HCT116 (cell line): ENCODE measurements at places on chromosomes 2 and 18. TPM values are rescaled to one million over a fixed set of nuclear protein-coding genes. Genes with fewer than 3 reads are reported as not detected.

DNA sequence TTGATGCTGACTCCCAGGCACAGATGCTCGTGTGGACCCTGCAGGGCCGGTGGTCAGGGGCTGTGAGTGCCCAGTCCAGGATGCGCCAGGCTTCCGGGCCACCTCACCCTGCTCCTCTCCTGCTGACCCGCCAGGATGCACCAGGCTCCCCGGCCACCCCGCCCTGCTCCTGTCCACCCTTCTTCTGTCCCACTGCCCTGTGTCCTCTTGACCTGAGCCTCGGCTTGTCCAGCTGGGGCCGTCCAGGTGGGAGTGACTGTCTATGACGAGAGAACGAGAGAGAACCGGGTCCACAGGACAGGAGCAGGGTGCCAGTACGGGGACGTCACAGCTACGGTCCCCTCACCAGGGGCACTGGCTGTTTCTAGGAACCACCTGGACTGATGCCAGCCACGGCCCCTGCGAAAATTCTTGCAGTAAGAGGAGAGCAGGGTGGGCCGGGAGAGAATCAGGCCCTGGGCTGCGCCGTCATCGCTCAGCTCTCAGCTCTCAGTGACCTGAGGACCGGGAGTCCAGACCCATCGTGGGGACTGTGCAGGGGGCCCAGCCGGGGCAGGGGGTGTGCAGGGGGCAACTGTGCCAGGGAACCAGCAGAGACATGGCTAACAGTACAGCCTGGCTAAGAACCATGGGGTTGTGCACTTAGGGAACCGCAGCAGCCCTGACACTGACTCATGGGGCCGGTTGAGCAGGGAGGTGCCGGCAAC, 12.9 kb upstream of the NFATC1 start:
- no peak for DNase-seq

The HOXD3 gene
- total RNA-seq, result 1.4 TPM

DNA sequence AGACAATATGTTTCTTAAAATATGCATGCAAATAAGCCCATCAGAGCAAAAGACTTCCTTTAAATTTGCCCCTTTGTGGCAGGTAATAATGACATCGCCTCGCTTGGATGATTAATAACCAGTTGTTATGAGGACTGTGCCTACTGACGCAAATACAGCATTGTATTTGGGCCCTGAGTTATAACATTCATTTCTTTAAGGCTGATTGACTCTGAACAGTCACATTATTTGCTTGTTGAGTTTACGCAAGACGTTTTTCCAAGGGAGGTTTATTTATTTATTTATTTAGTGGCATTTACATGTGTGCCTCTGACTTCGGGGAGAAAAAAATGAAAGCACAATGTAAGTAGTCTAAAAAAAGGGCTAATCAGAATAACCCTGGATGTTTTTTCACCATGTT, 88.3 kb downstream of the SLC8A1 start:
- DNase-seq, result no peak

DNA sequence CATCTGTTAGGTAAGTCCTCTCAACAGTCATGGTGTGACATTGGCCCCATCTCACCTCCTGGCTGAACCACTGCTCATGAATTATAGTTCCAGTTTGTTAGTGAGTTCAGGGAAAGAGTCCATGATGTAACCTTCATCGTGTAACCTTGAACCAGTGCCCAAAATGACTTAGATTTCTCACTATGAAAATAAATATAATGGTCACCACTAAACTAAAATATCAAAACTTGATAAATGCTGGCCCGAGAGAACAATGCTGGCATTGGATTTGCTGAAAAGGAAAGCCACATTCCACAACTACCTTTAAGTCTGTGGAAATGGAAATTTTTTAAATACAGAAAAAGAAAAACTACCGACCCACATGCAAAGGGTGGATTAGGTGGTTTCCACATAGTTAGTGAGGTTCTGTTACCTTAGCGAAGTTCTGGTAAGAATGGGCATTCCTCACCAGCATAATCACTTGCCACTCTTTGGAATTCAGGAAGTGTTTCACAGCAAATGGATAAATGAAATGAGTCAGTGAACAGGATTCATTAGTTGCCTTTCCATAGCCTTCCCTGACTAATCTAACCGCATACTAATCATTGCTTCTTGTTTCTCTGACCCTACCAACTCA, 133.9 kb upstream of the CTAGE1 start:
- DNase-seq, result peak; percentile 27

The CARF gene
- total RNA-seq, result 4.2 TPM

- DNase-seq, result no peak
Observed at GRCh38 chr2:197033222-197033621, 106.7 kb upstream of the PGAP1 start.

- DNase-seq, result no peak
Observed at GRCh38 chr2:31223026-31223425, 5.7 kb upstream of the CAPN14 start.

The ZNF385B gene
- 9.3 TPM for total RNA-seq

GRCh38 chr18:48792141-48792540, 158.6 kb downstream of the SMAD7 start:
- DNase-seq, result no peak

DNA sequence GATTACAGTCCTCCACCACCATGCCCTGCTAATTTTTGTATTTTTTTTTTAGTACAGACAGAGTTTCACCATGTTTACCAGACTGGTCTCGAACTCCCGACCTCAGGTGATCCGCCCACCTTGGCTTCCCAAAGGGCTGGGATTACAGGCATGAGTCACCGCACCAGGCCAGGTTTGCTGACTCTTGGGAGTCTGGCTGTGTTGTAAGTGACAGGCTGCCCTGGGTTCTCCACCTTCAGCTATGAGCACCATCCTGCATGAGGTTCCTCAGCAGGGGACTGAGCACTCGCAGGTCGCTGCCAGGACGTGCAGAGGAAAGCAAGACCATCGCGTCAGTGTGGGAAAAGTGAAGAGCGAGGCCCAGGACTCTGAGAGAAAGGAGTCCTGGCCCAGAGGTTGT, 112.6 kb upstream of the NDUFV2 start:
- DNase-seq, result no peak

The SMYD5 gene
- 37.4 TPM for total RNA-seq

- DNase-seq, result no peak
Observed at GRCh38 chr2:65319674-65320041, 92.0 kb downstream of the ACTR2 start.

GRCh38 chr2:217279556-217279955, 419.7 kb upstream of the TNP1 start:
- no peak for DNase-seq

The ST8SIA5 gene
- 0.54 TPM for total RNA-seq

DNA sequence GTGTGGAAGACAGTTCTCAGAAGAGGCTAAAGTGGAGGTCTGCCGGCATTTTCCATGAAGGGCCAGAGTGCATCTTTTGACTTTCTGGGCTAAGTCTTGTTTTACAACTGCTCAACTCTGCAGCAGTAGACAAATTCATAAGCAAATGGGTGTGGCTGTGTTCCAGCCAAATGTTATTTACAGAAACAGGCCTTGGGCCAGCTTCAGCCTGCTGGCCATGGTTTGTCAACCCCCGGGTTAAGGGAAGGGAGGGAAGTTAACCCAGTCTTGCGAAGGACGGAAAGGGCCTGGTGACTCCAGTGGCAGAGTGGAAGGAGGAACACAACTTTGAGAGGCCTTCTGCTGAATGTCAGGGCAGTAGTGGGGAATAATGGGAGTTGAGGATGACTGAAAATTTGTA, 34.3 kb upstream of the NCKAP5 start:
- no peak for DNase-seq

GRCh38 chr2:33839791-33840190, 240.7 kb upstream of the FAM98A start:
- no peak for DNase-seq

GRCh38 chr2:110897966-110898365, 165.6 kb downstream of the ACOXL start:
- DNase-seq, result no peak

- DNase-seq, result no peak
Observed at GRCh38 chr2:227614246-227614645, 394 bp downstream of the SCYGR3 start.

The TCF7L1 gene
- 10.3 TPM for total RNA-seq

- no peak for DNase-seq
Observed at GRCh38 chr2:190864375-190864774, 16.2 kb upstream of the GLS start.

GRCh38 chr18:46060359-46060841, 11.7 kb downstream of the PSTPIP2 start:
- DNase-seq, result no peak

DNA sequence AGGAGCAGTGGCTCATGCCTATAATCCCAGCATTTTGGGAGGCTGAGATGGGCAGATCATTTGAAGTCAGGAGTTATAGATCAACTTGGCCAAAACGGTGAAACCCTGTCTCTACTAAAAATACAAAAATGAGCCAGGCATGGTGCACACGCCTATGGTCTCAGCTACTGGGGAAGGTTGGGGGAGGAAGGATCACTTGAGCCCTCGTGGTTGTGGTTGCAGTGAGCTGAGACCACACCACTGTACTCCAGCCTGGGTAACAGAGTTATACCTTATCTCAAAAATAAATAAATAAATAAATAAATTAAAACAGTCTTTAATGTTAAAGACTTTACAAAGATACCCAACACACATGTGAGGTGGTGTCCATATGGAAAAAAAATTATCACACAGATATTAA, 134.0 kb downstream of the C2orf74 start:
- no peak for DNase-seq

The NAB1 gene
- 43.8 TPM for total RNA-seq

The TLX2 gene
- not detected for total RNA-seq

DNA sequence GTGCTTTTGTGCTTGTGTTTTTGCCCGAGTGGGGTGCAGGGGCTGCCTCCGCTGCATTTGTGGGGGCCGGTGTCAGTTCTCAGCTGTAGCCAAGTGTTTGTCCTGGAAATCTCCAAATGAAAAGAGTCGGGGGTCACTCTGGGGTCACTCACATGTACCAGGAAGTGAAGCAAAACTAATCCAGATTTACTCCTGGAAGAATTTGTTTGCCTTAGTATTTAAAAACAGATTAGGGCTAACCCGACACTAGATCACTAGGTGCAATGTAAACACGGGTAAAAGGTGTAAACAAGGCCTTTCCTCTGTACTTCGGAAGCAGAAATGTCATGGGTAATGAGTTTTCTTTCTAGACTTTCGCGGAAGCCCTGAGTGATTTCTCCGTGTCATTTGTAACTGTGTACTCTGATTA, 50.3 kb downstream of the GBX2 start:
- no peak for DNase-seq

DNA sequence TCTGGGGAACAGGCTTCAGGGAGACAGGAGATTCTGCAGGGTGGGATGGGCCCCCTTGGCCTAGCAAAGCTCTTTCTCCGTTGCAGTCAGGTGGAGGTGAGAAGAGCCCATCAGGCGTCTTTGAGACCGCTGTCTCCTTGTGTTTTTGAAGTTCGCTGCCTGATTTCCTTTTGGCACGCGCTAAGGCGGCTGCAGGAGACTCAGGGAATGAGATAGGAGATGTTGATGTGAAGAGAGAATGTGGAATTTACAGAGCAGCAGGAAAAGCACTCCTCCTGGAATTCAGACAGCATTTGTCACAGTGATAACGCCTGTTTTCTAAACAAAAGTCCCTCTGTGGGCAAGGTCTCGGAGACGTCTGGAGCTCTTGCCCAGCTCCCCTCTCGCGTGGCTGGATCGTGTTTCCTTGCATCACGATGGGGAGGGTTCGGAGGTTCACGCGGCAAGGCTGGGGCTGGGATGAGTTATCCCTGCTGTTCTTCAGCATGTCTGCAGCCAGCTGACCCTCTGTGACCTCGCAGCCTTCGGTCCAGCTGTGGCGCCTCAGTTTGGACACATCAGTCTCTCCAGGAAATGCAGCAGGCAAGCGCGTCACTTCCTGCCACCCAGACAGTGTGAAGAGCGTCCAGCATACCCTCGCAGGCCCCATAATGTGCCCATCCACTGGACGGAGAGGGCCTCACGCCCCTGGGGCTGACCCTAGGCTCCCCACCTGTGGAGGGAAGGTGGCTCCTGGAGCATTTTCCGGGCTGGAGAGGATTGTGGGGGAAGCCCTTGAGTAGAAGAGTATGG, 30.2 kb downstream of the GLI2 start:
- DNase-seq, result no peak

The SLC4A3 gene
- 23.0 TPM for total RNA-seq

GRCh38 chr2:181499231-181499630, 42.0 kb downstream of the ITGA4 start:
- no peak for DNase-seq

The CCDC178 gene
- total RNA-seq, result not detected

DNA sequence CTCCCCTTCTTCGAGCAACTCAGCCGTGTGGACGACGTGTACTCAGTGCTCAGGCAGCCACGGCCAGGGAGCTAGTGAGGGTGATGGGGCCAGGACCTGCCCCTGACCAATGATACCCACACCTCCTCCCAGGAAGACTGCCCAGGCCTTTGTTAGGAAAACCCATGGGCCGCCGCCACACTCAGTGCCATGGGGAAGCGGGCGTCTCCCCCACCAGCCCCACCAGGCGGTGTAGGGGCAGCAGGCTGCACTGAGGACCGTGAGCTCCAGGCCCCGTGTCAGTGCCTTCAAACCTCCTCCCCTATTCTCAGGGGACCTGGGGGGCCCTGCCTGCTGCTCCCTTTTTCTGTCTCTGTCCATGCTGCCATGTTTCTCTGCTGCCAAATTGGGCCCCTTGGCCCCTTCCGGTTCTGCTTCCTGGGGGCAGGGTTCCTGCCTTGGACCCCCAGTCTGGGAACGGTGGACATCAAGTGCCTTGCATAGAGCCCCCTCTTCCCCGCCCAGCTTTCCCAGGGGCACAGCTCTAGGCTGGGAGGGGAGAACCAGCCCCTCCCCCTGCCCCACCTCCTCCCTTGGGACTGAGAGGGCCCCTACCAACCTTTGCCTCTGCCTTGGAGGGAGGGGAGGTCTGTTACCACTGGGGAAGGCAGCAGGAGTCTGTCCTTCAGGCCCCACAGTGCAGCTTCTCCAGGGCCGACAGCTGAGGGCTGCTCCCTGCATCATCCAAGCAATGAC, 4.8 kb downstream of the CTDSP1 start:
- DNase-seq, result no peak

- DNase-seq, result no peak
Observed at GRCh38 chr2:127681288-127681804, 6.0 kb upstream of the LIMS2 start.

DNA sequence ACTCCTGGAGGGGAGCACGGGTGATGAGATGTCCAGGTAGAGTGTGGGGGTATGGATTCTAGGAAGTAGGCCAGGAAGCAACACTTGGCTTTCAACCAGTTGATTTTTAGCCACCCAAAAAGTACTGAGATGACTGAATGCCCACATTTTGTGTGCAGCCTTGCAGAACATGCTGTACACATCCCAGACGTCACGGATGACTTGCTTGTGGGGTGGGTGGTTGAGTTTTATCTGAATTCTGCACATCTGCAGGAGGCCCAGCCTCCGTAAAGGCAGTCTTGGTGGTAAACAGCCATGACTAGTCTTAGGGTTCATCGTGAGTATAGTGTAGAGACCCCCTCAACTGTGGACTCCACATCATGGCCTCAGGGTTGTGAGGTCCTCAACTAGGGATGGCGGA, 53.3 kb upstream of the CCDC195 start:
- DNase-seq, result no peak

- DNase-seq, result no peak
Observed at GRCh38 chr2:205768341-205768740, 86.0 kb downstream of the NRP2 start.

DNA sequence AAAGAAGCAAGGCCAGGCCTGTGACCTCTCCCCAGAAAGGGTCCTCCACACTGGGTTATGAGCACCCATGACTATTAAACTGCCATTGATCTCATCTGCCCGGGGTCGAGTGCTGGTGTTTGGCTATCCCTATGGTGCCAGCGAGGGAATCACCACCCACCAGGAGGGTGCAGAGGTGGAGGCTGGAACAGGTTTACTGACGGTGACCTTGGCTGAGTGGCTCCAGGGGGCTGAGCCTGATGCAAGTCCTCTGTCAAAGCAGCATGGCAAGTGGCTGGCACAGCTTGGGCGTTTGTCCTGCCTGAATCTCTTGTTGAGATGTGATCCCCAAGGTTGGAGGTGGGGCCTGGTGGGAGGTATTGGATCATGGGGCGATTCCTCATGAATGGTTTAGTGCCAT, 196.4 kb upstream of the HDAC4 start:
- no peak for DNase-seq
